ENCODE measurements at places on chromosomes 12 and 14. TPM values are rescaled to one million over a fixed set of nuclear protein-coding genes. Genes with fewer than 3 reads are reported as not detected.

DNA sequence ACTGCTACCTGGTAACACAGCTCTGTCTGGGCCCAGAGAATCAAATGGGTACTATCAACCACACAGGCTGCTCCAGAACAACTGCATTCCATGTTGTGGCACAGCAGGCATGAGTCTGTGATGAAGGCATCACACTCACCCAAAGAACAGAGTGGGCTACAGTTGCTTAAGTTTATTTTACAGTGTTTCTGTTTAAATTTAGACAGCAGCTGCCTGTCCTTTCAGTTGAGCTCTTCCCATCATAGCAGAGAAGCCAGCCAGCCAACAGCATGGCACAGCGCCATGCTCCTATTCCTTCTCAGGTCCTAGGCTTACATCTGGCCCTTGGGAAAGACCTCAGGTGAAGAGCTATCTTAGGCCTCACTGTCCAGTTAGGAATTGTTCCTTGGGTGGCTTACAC lies 147.0 kb upstream of the FRMD6 start:
- no peak for DNase-seq

DNA sequence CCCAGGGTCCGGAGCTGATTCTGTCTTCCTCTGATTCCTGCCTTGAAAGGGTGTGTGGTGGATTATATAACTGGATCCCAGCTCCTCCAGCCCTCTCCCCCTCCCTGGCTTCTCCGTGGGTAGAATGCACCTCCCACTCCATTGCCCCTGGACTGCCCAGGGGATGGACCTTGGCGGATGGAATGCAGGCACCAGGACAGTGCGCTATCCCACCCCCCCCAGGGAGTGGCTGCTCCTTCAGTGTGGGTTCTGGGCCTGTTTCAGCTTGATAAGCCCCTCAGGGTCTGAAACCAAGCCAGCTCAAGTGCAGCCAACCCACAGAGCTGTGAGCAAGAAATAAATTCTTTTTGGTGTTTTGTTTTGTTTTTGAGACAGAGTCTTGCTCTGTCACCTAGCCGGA lies 112.4 kb upstream of the TMEM132D start:
- DNase-seq: no peak

GRCh38 chr12:132771126-132771838 lies 9.7 kb upstream of the ANKLE2 start:
- DNase-seq: no peak

DNA sequence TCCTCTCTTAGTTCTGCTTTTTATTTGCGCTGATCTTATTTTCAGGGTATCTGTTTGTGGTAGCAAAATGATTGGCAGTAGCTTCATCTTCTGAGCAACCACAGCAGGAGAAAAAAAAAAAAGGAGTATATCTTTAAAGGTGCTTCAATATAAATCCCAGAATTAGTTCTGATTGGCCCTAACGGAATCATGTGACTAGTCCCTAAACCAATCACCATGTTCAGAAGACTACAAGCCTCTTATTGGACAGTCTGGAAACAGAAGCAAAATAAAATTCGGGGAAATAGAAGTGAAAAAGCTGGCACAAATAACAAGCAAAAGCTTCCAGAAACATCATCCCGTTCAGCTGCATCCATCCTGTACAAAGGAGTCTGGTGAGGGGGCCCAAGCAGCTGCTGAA lies 49.9 kb upstream of the PTPRO start:
- no peak for DNase-seq

- no peak for DNase-seq
These were observed 5.9 kb downstream of the C12orf71 start for GRCh38 chr12:27076468-27076867.

DNA sequence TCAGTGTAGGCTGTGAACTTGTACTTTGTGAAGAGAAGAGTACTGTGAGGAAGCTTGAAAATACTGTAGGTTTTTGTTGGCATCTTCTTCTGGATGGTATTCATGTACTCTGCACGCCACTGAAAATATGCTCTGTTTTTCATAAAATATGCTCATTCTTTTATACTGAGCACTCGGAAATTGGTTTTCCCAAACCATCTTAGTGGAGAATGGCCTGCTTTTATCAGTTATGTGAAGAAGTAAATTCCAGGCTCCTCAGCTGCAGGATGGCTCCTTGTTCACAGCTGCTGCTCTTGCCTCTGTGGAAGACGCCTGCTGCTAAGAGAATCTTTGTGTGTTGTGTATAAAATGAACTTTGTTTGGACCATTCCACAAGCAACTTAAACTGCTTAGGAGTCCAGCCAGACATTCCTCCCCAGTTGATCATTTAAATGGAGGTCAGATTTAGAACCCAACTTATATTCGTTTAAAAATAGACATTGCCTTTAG lies 443.5 kb upstream of the RGS6 start:
- DNase-seq: no peak

- DNase-seq: no peak
These were observed 284.1 kb upstream of the FOXG1 start for GRCh38 chr14:28482251-28483040.

Gene SLC6A15
- not detected for total RNA-seq

Gene NRIP2
- total RNA-seq: 2.2 TPM

Gene TCL1A
- not detected for total RNA-seq

All from adrenal gland (tissue), 19 donors.